ENCODE measurements at places on chromosomes 7 and 10.
A peak's percentile ranks its signal among the peaks of the same experiment; 100 is the strongest.

DNA sequence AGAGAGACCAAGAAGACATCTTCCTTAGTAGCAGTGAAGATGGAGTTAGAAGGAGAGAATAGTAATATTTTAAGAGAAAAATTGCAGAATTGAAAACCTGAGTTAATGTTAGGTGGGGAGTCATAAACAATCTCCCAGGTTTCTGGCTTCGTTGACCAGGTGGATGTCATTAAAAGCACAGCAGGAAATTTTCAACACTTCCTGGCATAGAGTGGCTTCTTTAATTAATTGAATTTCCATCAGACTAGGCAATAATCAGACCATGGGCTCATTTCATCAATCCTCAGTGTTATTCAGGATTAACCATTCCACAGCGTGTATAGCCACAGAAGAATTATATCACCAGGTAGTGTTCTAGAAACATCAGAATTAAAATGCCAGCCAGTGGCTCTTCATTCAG is 268.2 kb downstream of the CCDC3 start:
- no peaks in the 10 kb centered on the region for H3K27me3 ChIP-seq
- peak overlapping the region; percentile 12 for H3K27ac ChIP-seq
- H3K36me3 ChIP-seq = peaks cover 3% of the 10 kb centered on the region
- no peak for DNase-seq
- H3K4me3 ChIP-seq = no peak overlapping the region

DNA sequence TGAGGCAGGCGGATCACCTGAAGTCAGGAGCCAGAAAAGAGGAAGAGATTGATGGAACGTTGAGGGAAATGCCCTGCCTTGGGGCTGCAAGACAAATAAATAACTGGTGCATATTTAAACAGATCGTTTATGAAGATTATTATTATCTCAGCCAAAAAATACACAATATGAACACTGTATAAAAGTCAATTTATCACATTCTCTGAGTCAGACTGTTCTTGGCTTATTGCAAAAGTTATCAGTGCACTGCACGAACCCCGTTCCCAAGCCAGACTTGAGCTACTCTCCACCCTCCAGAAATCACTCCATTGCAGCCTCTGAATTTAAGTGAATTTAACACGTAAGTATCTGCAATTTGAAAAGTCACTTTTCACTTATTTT is 1.6 kb downstream of the DNMBP start:
- no peaks in the 10 kb centered on the region for H3K36me3 ChIP-seq
- DNase-seq = no peak
- peaks cover 51% of the 10 kb centered on the region for H3K4me1 ChIP-seq
- peak overlapping the region; percentile 90 for H3K4me3 ChIP-seq
- peaks cover 20% of the 10 kb centered on the region for H3K27me3 ChIP-seq

GRCh38 chr7:112495156-112495788 is 14.5 kb downstream of the LSMEM1 start:
- H3K4me3 ChIP-seq = no peak overlapping the region
- DNase-seq = no peak
- H3K36me3 ChIP-seq = no peaks in the 10 kb centered on the region
- peaks cover 5% of the 10 kb centered on the region for H3K4me1 ChIP-seq
- H3K27me3 ChIP-seq = peaks cover 9% of the 10 kb centered on the region
- no peak overlapping the region for H3K27ac ChIP-seq

GRCh38 chr10:124728830-124729661 is 15.1 kb downstream of the FAM53B start:
- H3K36me3 ChIP-seq = peaks cover 21% of the 10 kb centered on the region
- no peak for DNase-seq
- H3K4me3 ChIP-seq = no peak overlapping the region
- peaks cover 53% of the 10 kb centered on the region for H3K4me1 ChIP-seq
- H3K27me3 ChIP-seq = peaks cover 5% of the 10 kb centered on the region

- no peak for DNase-seq
- no peaks in the 10 kb centered on the region for H3K4me1 ChIP-seq
- H3K27me3 ChIP-seq = peaks cover 20% of the 10 kb centered on the region
- no peaks in the 10 kb centered on the region for H3K36me3 ChIP-seq
- H3K27ac ChIP-seq = no peak overlapping the region
These were observed 155.1 kb downstream of the LSM5 start for GRCh38 chr7:32335107-32335506.

- no peak overlapping the region for H3K4me3 ChIP-seq
- no peaks in the 10 kb centered on the region for H3K27me3 ChIP-seq
- no peaks in the 10 kb centered on the region for H3K4me1 ChIP-seq
- peaks cover 72% of the 10 kb centered on the region for H3K36me3 ChIP-seq
- H3K27ac ChIP-seq = no peak overlapping the region
These were observed 54.9 kb upstream of the ZMIZ2 start for GRCh38 chr7:44693641-44694313.

- H3K27ac ChIP-seq = peak overlapping the region; percentile 32
- H3K4me1 ChIP-seq = peaks cover 5% of the 10 kb centered on the region
- H3K4me3 ChIP-seq = no peak overlapping the region
- DNase-seq = no peak
- H3K27me3 ChIP-seq = no peaks in the 10 kb centered on the region
- peaks cover 59% of the 10 kb centered on the region for H3K36me3 ChIP-seq
These were observed 82.3 kb downstream of the KMT2E start for GRCh38 chr7:105096306-105096705.

GRCh38 chr7:154857728-154858681 is 144.9 kb downstream of the PAXIP1 start:
- no peak for DNase-seq
- H3K36me3 ChIP-seq = no peaks in the 10 kb centered on the region
- H3K4me1 ChIP-seq = no peaks in the 10 kb centered on the region
- no peak overlapping the region for H3K4me3 ChIP-seq

GRCh38 chr10:123392182-123392963 is 238.2 kb downstream of the BUB3 start:
- peaks cover 9% of the 10 kb centered on the region for H3K4me1 ChIP-seq
- no peak overlapping the region for H3K27ac ChIP-seq
- H3K27me3 ChIP-seq = peaks cover 3% of the 10 kb centered on the region
- H3K36me3 ChIP-seq = peaks cover 22% of the 10 kb centered on the region
- no peak overlapping the region for H3K4me3 ChIP-seq

GRCh38 chr7:23098460-23098859 is 7.1 kb upstream of the KLHL7 start:
- no peaks in the 10 kb centered on the region for H3K4me1 ChIP-seq
- H3K27ac ChIP-seq = no peak overlapping the region
- peaks cover 21% of the 10 kb centered on the region for H3K36me3 ChIP-seq

- no peaks in the 10 kb centered on the region for H3K36me3 ChIP-seq
- H3K27me3 ChIP-seq = no peaks in the 10 kb centered on the region
- H3K27ac ChIP-seq = no peak overlapping the region
These were observed 10.9 kb upstream of the LGI1 start for GRCh38 chr10:93746844-93747284.

- H3K4me1 ChIP-seq = peaks cover 49% of the 10 kb centered on the region
These were observed 11.0 kb downstream of the DLG5 start for GRCh38 chr10:77915319-77916105.

DNA sequence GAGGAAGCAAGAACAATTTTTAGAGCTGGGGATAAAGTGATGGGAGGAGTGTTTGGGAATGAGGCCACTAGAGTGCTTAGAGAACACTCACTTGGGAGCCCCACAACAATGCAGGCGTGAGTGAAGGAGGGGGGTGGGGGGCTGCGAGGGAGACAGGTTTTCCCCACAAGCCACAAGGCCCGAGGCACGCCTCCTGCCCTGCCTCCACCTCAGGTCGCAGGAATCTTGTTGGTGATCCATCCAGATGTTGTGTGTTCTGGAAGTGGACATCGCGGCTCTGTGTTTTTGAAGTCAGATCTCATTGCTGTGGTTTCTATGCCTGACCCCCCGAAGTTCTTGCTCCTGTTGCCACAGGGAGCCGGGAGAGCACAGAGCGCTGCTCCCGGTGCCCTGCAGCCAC is 178.0 kb upstream of the BMPER start:
- peaks cover 4% of the 10 kb centered on the region for H3K27me3 ChIP-seq
- H3K4me1 ChIP-seq = peaks cover 88% of the 10 kb centered on the region
- no peak overlapping the region for H3K4me3 ChIP-seq

- H3K36me3 ChIP-seq = peaks cover 36% of the 10 kb centered on the region
- H3K4me3 ChIP-seq = no peak overlapping the region
- H3K27me3 ChIP-seq = no peaks in the 10 kb centered on the region
- no peak for DNase-seq
- H3K4me1 ChIP-seq = no peaks in the 10 kb centered on the region
These were observed 11.7 kb downstream of the MAP3K8 start for GRCh38 chr10:30445711-30446110.

GRCh38 chr10:12348294-12348869 is 965 bp upstream of the CAMK1D start:
- H3K4me1 ChIP-seq = peaks cover 29% of the 10 kb centered on the region
- H3K27me3 ChIP-seq = peaks cover 75% of the 10 kb centered on the region
- no peak overlapping the region for H3K27ac ChIP-seq
- DNase-seq = no peak

DNA sequence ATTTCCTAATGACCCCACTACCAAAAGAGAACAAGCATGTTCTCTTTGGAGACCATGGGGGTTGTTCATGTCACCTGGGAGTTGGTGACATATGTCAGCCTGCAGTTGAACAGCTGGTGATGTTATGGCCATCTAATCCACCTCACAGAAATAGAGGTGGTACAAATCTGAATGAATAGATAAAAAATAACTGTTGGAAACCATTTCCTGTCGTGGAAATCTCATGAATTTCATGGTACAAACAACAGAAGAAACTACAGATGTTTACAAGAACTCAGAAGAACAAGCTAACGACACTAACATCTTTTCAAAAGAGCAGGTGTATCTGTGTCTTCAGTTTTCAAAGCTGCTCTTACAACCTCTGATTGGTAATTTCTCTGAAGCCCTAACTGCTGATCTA is 81.3 kb downstream of the RAPGEF5 start:
- DNase-seq = no peak
- no peaks in the 10 kb centered on the region for H3K4me1 ChIP-seq
- H3K36me3 ChIP-seq = no peaks in the 10 kb centered on the region
- no peak overlapping the region for H3K27ac ChIP-seq
- H3K4me3 ChIP-seq = no peak overlapping the region

GRCh38 chr10:3763852-3764625 is 21.0 kb downstream of the KLF6 start:
- peaks cover 22% of the 10 kb centered on the region for H3K27me3 ChIP-seq
- no peak overlapping the region for H3K27ac ChIP-seq
- no peak overlapping the region for H3K4me3 ChIP-seq
- H3K36me3 ChIP-seq = no peaks in the 10 kb centered on the region
- peaks cover 52% of the 10 kb centered on the region for H3K4me1 ChIP-seq

GRCh38 chr10:119470920-119471702 is 71.4 kb downstream of the RGS10 start:
- no peak overlapping the region for H3K27ac ChIP-seq
- no peaks in the 10 kb centered on the region for H3K36me3 ChIP-seq
- DNase-seq = no peak

DNA sequence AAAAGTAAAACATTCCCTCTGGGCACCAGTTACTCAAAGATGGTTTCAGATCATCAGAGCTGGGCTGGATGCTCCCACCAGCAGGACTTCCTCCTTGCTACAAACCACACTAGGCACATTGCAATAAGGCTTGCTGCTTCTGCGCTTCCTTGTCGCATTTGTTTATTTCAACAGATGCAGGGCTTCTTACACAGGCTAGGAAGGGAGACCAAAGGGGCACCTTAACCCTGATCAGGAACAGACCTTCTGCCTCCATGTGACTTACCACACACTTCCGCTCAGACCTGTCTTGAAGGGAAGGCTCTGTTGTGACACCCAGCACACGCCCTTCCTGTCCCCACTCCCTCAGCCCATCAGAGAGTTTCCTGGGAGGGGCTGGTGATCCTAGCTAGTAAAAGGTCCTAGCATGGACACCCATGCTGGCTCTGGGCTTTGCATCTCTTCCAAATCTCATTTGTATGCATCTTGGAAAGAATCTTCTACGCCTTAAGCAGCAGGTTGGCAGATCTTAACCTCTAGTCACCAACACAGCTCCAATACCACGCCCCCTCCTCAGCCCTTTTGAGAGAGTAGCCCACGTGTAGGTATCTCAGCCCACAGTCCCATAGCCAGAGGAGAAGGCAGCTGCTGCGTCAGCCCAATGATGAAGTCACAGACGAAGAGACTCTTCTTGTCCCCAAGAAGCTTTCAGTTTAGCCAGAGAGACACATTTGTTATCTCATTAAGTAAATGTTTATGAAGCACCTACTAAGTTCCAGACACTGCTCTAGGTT is 47.1 kb upstream of the SVIL start:
- DNase-seq = no peak
- H3K27me3 ChIP-seq = peaks cover 8% of the 10 kb centered on the region
- H3K36me3 ChIP-seq = peaks cover 87% of the 10 kb centered on the region
- peaks cover 44% of the 10 kb centered on the region for H3K4me1 ChIP-seq
- H3K27ac ChIP-seq = no peak overlapping the region
- H3K4me3 ChIP-seq = no peak overlapping the region

Measured in nephron progenitor cell (in vitro differentiated cells).